ENCODE measurements at places on chromosomes 5 and 9. TPM values are rescaled to one million over a fixed set of nuclear protein-coding genes. Genes with fewer than 3 reads are reported as not detected.

Gene SOX30
- total RNA-seq, result not detected

Gene BRINP1
- 0.15 TPM for total RNA-seq

Gene PDZD2
- 0.42 TPM for total RNA-seq

Gene BASP1
- 209 TPM for total RNA-seq

Gene CER1
- total RNA-seq, result not detected

Gene SLC35D2
- 16.0 TPM for total RNA-seq

Gene EQTN
- total RNA-seq, result not detected

Gene NFIB
- 10.0 TPM for total RNA-seq

Gene SLC6A3
- 1.3 TPM for total RNA-seq

Gene PBX3
- 12.4 TPM for total RNA-seq

Gene NKD2
- 25.5 TPM for total RNA-seq

Gene GLDC
- total RNA-seq, result 10.7 TPM

Gene RASGRF2
- total RNA-seq, result 1.0 TPM

Gene MEGF10
- total RNA-seq, result not detected

Gene FAM153A
- not detected for total RNA-seq

Gene IL4
- total RNA-seq, result not detected

Gene WNT8A
- total RNA-seq, result not detected

Gene IL3
- not detected for total RNA-seq

Gene IL31RA
- total RNA-seq, result 1.2 TPM

Gene SLCO4C1
- not detected for total RNA-seq

Gene FTMT
- not detected for total RNA-seq

Gene GRM6
- total RNA-seq, result not detected

Gene ADAMTS2
- total RNA-seq, result 0.03 TPM

Gene SPAAR
- total RNA-seq, result 0.09 TPM

Gene SPRY4
- total RNA-seq, result 11.4 TPM

Gene ANXA6
- total RNA-seq, result 51.2 TPM

Gene UNC13B
- total RNA-seq, result 10.8 TPM

Measured in A549 treated with AZD2906 at 1 μM for 4 hours (cell line).